ENCODE measurements at places on chromosomes 2 and 18.

- DNase-seq = no peak
Measured at GRCh38 chr2:187264612-187265011, 183.4 kb downstream of the CALCRL start.

DNA sequence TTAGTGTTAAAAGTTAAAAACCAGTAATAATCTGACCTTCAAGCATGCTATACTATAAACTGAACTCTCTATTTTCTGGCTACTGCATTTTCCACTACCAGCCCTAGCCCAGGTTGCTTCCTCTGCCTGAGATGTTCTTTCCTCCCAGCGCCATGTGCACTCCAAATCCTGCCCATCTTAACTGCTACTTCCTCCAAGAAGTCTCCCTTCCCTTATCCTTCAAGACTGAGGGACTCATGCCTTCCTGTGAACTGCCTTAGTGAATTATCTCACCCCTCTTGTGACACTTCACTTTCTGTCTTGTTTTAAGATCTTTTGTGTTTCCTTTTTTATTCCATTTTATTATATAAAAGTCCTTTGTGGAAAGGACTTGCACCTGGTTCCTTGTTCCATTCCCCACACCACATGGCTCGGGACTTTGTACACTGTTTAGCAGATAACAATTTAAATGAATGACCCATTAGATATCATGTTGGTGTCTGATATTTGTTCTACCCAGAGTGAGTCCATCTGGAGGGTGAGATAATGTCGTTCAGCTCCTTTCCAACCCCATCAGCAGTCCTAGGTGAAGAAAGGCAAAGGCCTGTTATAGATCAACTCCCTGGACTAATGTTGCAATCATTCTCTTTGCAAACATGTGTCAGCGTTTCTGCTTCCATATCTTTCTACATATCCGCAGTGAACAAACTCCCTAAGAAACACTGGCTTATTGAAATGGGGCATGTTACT lies 20.9 kb upstream of the AGFG1 start:
- DNase-seq = no peak

- no peak for DNase-seq
Measured at GRCh38 chr2:236130349-236130998, 37.7 kb downstream of the GBX2 start.

DNA sequence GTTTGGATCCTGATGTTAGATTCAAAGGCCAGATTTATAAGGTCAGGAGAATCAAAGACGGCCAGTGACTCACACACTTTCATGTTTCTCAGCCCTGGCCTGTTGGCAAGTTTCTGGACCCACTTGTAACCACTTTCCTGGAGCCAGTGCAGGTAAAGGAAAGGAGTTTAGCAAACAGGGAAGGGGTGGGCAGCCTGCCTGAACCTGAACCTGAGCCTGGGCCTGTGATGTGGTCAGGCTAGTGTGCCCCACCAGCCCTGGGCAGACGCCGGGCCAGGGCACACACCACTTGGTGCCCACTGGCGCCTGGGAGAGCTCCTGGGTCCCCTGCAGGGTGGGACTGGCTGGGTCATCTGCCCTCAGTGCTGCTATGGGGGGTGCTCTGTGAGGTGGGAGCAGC lies 100.5 kb upstream of the SPRED2 start:
- DNase-seq = no peak

DNA sequence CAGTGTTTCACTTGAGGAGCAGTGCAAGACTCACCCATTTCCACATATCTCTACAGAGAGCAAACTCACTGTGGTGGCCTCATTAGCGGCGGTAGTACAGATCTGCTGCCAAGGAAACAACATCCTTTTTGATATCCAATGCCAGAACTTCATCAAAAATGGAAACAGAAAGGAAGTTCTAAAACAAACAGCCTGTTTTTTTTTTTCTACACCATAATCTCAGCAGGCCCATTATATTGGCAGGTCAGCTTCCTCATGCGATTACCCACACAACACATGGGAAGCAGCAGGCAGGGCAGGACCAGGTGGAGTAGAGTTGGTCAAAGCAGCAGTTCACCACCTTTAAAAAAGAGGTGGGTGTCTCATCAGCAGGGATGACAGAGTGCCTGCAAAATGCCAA lies 678.9 kb upstream of the CELF4 start:
- no peak for DNase-seq

DNA sequence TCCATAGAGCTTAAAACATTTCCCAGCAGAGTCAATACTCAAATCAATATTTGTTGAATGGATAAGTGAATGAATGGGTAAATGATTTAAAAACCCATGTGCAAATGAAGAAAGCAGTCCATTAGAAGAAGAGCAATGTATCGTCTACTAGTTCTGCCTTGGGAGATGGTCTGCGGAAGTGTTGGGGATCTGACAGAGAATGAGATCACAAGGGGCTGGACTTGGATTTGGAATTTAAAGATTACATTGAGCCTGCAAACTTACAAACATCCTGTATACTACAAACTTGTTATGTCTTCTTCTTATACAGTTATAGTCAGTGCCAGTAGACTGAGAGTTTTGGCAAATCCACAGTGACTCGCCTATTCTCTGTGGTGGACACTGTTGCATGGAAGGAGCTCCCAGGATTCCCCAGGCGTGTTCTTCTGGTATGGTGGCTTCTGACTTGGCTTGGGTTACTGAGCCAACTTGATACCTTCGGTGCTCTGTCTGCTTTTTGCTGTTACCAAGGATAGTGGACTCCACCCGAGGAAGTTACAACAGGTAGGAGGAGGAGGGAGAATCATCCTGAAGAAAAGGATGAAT lies 163.3 kb upstream of the SERPINE2 start:
- DNase-seq = no peak

DNA sequence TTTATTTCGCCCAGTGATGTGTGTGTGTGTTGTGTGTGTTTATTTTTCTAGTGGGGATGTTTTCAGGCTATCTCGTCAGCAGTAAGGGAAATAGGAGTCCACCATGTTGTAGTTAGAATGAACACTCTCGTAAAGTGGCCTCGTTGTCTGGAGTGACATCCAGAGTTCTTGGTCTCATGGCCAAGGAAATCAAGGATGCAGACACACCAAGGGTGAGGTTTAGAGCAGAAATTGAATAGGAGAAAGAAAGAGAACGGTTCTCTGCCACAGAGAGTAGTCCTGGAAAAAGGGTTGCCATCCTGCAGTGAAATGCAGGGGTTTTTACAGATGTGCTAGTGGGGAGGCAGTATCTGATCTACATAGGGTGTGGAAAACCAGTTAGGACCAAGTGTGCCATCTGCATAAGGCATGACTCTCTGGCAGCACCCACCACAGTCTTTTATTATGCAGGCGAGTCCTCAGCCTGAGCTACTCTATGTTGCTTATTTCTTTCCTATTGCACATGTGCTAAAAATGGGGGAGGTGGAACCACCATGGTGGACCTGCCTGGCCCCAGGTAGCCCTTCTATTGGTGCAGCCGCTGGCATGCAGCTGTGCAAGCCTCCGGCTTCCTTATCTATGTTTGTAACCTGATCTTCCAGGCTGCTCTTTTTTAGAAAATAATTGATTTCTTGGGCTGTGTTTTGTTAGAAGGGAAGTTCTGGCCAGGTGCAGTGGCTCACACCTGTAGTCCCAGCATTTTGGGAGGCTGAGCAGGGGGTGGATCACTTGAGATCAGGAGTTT lies 23.2 kb downstream of the RALB start:
- no peak for DNase-seq

DNA sequence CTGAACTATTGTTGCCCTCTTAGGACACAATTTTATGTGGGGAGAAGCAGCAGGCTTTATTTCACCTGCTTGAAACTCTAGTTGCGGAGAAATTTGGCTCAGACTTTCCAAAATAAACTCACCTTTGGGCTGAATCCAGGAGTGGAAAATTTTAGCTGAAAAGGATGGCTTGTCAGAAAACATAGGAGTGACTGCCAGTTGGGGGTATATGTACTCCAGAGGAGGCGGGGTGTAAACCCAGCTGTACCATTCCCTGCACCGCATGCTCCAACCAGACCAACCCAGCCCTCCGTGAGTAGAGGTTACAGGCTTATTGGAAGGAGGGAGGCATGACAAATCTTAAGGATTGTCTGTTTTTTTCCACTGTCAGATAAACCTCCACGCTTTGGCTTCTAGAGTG lies 53.8 kb downstream of the PRKCE start:
- no peak for DNase-seq

- no peak for DNase-seq
Measured at GRCh38 chr18:61155586-61155985, 177.6 kb upstream of the CDH20 start.

- no peak for DNase-seq
Measured at GRCh38 chr2:6554466-6554865, 311.2 kb downstream of the CMPK2 start.
